GM23338 (cell line): ENCODE measurements at places on chromosomes 16 and 17. TPM values are rescaled to one million over a fixed set of nuclear protein-coding genes. Genes with fewer than 3 reads are reported as not detected.

The E2F4 gene
- polyA plus RNA-seq = 67.0 and 67.2 TPM in 2 replicates

The SPATA22 gene
- polyA plus RNA-seq = not detected in 2 replicates

The C17orf50 gene
- 0.37 and 0.74 TPM in 2 replicates for polyA plus RNA-seq

The UNC45B gene
- polyA plus RNA-seq = 0.16 TPM in 1 of 2 replicates, not detected in the other

The ZFPM1 gene
- 0.53 and 0.61 TPM in 2 replicates for polyA plus RNA-seq

The HOXB1 gene
- not detected in 2 replicates for polyA plus RNA-seq

The MEFV gene
- not detected in 2 replicates for polyA plus RNA-seq

The CFAP97D1 gene
- 0.10 TPM in 1 of 2 replicates, not detected in the other for polyA plus RNA-seq

The ZNF385C gene
- polyA plus RNA-seq = 2.5 and 3.1 TPM in 2 replicates

The KRT25 gene
- not detected in 2 replicates for polyA plus RNA-seq

The OMG gene
- 0.71 and 1.3 TPM in 2 replicates for polyA plus RNA-seq

The RDM1 gene
- polyA plus RNA-seq = 7.3 and 8.8 TPM in 2 replicates

The MYH11 gene
- 0.71 and 1.6 TPM in 2 replicates for polyA plus RNA-seq

The KREMEN2 gene
- polyA plus RNA-seq = 4.7 and 4.9 TPM in 2 replicates

The ZNF785 gene
- polyA plus RNA-seq = 4.9 and 5.4 TPM in 2 replicates

The RAB40B gene
- polyA plus RNA-seq = 2.8 and 4.2 TPM in 2 replicates

The TMEM208 gene
- 82.3 and 89.7 TPM in 2 replicates for polyA plus RNA-seq

The PTX4 gene
- not detected in 2 replicates for polyA plus RNA-seq

The CMTM2 gene
- not detected in 2 replicates for polyA plus RNA-seq

The PABPN1L gene
- not detected in 2 replicates for polyA plus RNA-seq

The CES5A gene
- not detected in 2 replicates for polyA plus RNA-seq

The VTN gene
- polyA plus RNA-seq = 0.16 and 0.17 TPM in 2 replicates

The SLFN14 gene
- polyA plus RNA-seq = not detected in 2 replicates

The PRRT2 gene
- 13.6 and 16.6 TPM in 2 replicates for polyA plus RNA-seq

The BAHCC1 gene
- polyA plus RNA-seq = 0.17 and 0.24 TPM in 2 replicates

The TLCD3B gene
- polyA plus RNA-seq = 14.2 and 16.3 TPM in 2 replicates

The EZH1 gene
- 17.5 and 18.0 TPM in 2 replicates for polyA plus RNA-seq

The KRTAP4-1 gene
- not detected in 2 replicates for polyA plus RNA-seq

The RABEP2 gene
- polyA plus RNA-seq = 11.8 and 13.0 TPM in 2 replicates

The CHST4 gene
- 4.3 and 5.5 TPM in 2 replicates for polyA plus RNA-seq

The KCTD5 gene
- 18.5 and 19.7 TPM in 2 replicates for polyA plus RNA-seq

The TBC1D3E gene
- polyA plus RNA-seq = not detected in 2 replicates

The MRPL58 gene
- polyA plus RNA-seq = 66.7 and 68.0 TPM in 2 replicates

The NGFR gene
- polyA plus RNA-seq = 2.3 and 2.8 TPM in 2 replicates

The NOD2 gene
- polyA plus RNA-seq = 0.12 and 0.27 TPM in 2 replicates

The LRRC37A gene
- 1.9 and 2.6 TPM in 2 replicates for polyA plus RNA-seq

The GSDMA gene
- not detected in 2 replicates for polyA plus RNA-seq
